ENCODE measurements at places on chromosomes 1 and 21.

GRCh38 chr1:43620956-43621355 lies 29.0 kb upstream of the KDM4A start:
- DNase-seq: no peak

DNA sequence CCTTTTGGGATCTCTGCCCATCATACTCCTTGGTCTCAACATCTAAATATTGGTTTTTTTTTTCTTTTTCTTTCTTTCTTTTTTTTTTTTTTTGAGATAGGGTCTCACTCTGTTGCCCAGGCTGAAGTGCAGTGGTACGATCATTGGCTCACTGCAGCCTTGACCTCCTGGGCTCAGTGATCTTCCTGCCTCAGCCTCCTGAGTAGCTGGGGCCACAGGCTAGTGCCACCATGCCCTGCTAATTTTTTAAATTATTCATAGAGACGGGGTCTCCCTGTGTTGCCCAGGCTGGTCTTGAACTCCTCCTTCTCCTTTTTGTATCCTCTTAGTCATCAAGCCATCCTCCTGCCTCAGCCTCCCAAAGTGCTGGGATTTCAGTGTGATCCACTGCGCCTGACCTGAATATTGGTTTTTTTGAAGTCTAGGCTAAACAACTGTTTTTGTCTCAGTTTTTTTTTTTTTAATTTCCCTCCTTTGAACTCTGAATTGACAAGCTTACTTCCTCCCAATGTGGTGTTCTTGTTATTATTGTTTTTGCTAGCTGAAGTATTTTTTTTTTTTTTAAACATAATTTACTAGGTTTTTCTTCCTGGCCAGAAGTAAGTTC lies 30.9 kb downstream of the MAPKAPK2 start:
- no peak for DNase-seq

- DNase-seq: no peak
Measured at GRCh38 chr1:200415789-200416593, 6.2 kb upstream of the ZNF281 start.

DNA sequence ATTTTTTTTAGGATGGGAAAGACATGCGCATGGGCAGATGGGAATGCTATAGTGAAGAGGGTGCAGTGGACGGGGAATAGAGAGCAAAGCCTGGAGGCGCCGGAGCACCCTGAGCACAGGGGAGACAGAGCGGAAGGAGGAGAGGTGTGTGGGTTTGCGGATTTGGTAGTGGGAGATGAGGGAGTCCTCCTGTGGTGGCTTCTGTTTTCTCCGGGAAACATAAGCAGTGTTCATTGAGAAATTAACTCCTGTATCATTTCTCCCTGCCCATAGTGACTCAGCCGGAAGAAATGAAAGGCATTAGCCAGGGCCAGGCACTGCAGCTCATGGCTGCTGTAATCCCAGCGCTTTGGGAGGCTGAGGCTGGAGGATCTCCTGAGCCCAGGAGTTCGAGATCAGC lies 4.7 kb upstream of the PTPRF start:
- no peak for DNase-seq
